H1 (cell line): ENCODE measurements at places on chromosomes 7 and 10.

- H3K36me3 ChIP-seq, result no peaks in the 10 kb centered on the region
- no peak overlapping the region for H3K27ac ChIP-seq
- no peaks in the 10 kb centered on the region for H3K4me1 ChIP-seq
These were observed 3.7 kb downstream of the PDK4 start for GRCh38 chr7:95592570-95592969.

GRCh38 chr10:78250313-78251015 is 216.8 kb downstream of the RPS24 start:
- H3K27me3 ChIP-seq, result no peaks in the 10 kb centered on the region
- H3K4me3 ChIP-seq, result no peak overlapping the region
- H3K4me1 ChIP-seq, result no peaks in the 10 kb centered on the region
- no peaks in the 10 kb centered on the region for H3K36me3 ChIP-seq
- no peak for DNase-seq
- no peak overlapping the region for H3K27ac ChIP-seq

DNA sequence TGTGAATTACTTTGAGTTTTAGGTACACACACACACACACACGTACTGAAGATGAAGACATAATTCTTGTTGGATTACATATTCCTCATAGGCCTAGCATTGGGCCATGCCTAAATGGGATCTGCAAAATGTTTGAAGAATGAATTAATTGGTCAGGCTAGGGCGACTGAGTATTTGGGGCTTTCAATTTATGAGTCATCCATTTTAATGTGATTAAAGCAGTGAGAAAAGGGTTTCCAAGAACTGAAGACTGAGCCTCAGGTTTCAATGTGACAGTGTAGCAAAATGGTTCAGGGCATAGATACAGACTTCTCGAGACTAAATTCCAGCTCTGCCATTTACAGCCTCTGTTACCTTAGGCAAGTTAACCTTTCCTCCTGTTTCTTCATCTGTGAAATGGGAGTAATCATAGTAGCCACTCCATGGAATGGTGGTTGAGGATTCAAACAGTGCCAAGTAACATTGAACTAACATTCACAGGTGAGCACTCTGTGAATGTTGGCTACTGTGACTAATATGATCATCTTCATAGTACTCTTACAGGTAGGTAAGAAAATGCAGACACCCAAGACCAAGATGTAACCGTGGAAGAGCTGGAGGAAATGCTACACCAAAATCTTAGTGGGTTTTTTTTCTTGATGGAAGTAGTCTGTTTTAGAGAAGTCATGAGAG is 7.6 kb downstream of the BPGM start:
- H3K27ac ChIP-seq, result no peak overlapping the region
- H3K27me3 ChIP-seq, result no peaks in the 10 kb centered on the region
- no peak for DNase-seq
- no peaks in the 10 kb centered on the region for H3K4me1 ChIP-seq
- H3K36me3 ChIP-seq, result no peaks in the 10 kb centered on the region

- no peak overlapping the region for H3K27ac ChIP-seq
- no peaks in the 10 kb centered on the region for H3K4me1 ChIP-seq
- no peak overlapping the region for H3K4me3 ChIP-seq
- no peaks in the 10 kb centered on the region for H3K36me3 ChIP-seq
These were observed 271.6 kb upstream of the SLC26A5 start for GRCh38 chr7:103717574-103717973.

DNA sequence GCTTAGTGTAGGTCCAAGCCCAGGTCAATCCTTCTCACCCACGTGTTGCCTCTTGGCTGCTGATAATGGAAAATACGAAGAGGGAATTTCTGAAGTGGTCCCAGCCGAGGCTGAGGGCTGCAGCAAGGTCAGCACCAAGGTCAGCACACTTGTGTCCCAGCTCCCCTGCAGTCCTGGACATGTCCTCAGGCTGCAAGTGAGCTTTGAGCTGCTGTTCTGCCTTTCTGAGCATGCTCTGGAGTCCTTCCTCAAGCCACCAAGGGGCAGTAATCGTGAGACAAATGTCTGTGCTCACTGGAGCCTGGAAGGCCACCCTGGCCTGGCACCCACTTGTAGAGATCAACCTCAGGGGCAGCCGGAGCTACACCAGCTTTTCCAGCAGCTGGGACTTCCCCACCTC is 28.3 kb downstream of the DRGX start:
- DNase-seq, result no peak
- no peaks in the 10 kb centered on the region; the same call in 1 of the 2 replicates for H3K27me3 ChIP-seq
- H3K36me3 ChIP-seq, result no peaks in the 10 kb centered on the region

GRCh38 chr10:114376523-114376922 is 27.8 kb downstream of the AFAP1L2 start:
- no peak overlapping the region for H3K27ac ChIP-seq
- DNase-seq, result no peak
- no peaks in the 10 kb centered on the region for H3K27me3 ChIP-seq
- H3K4me3 ChIP-seq, result no peak overlapping the region
- H3K36me3 ChIP-seq, result no peaks in the 10 kb centered on the region
- no peaks in the 10 kb centered on the region for H3K4me1 ChIP-seq

DNA sequence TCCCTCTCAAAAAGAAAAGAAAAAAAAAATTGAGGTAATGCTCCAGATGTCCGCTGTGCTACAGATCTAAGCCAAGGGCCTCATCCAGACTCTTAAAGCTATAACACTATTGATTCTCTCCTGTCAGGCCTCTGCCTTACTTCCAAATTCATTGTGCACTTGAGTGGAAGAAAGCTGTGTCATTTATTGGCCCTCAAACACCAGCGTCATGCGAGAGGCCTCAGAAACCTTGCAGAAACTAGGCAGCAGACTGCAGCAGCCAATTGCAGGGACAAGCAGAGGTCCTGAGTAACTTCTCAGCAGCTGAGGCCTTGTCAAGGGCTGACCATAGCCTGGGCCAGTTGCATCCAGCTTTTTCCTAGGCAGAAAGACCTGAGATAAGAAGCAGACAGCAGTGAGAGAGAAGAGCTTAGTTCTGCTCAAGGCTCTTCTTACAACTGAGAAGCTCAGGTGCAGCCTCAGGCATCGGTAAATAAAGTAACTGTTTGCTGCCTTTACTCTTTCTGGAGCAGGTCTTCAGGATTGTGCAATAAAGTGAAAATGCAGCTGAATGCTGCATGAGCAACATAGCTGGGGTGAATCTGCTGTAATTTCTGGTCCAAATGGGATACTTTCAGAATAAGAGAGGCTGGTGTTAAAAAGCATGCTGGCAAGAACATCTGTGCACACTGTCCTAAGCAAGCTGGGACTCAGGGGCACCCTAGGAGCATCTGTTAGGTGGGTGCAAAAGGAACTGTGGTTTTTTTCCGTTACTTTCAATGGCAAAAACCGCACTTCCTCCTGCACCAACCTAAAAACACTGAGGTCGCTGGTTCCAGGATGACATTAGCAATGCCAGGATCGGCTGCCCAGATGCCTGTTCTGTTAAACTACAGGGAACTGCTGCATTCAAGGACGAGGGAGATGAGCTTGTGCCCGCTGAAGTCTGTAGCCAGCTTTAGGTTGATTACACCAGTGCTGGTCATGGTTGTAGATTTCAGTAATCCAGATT is 181.8 kb upstream of the PFKP start:
- H3K4me3 ChIP-seq, result no peak overlapping the region
- H3K4me1 ChIP-seq, result no peaks in the 10 kb centered on the region
- no peak overlapping the region for H3K27ac ChIP-seq
- DNase-seq, result no peak

- no peaks in the 10 kb centered on the region for H3K4me1 ChIP-seq
- H3K27me3 ChIP-seq, result no peaks in the 10 kb centered on the region
- peaks cover 5% of the 10 kb centered on the region; the same call in 1 of the 2 replicates for H3K36me3 ChIP-seq
- no peak for DNase-seq
- H3K4me3 ChIP-seq, result no peak overlapping the region
These were observed 96.8 kb downstream of the PTEN start for GRCh38 chr10:87960230-87960629.
